ENCODE measurements at places on chromosomes 1 and 21.

DNA sequence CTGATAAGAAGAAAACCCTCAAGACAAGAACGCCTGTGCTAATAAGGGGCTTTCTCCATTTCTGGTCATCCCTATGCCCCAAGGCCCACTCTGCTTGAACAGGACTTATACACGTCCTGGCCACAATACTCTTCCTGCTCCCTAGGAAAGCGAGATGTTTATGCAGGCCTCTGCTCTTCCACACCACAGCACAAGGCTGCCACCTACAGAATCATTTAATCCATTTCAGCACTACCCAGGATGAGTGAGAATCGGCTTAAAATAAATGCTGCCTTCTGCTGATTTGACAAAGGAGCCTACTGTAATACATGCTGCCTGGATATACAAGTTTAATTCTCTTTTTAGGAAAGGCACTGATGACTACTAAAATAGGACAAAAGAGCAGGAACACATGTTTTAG, 29.4 kb downstream of the FRRS1 start:
- DNase-seq = peak; percentile 37

DNA sequence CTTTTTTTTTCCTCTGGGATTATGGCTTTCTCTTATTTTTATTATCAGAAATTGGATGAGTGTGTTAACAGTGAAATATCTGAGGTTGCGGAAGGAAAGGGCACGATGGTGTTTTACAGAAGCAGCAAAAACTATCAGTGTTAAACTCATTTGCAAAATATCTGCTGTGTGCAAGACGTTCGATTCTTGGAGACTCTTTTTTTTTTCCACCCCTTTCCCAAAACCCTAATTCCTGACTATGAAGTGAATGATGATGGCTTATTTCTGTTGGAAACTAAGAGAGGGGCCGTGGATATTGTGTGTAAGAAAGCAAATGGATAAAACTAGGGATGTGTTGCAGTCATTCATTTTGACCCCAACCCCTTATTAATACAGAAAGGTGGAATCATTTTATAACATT, 677 bp downstream of the NCAM2 start:
- DNase-seq = no peak

- no peak for DNase-seq
These were observed 71.8 kb upstream of the MACF1 start for GRCh38 chr1:39132505-39133339.

- peak; percentile 54 for DNase-seq
These were observed 71.7 kb upstream of the ETS2 start for GRCh38 chr21:38733972-38734546.

DNA sequence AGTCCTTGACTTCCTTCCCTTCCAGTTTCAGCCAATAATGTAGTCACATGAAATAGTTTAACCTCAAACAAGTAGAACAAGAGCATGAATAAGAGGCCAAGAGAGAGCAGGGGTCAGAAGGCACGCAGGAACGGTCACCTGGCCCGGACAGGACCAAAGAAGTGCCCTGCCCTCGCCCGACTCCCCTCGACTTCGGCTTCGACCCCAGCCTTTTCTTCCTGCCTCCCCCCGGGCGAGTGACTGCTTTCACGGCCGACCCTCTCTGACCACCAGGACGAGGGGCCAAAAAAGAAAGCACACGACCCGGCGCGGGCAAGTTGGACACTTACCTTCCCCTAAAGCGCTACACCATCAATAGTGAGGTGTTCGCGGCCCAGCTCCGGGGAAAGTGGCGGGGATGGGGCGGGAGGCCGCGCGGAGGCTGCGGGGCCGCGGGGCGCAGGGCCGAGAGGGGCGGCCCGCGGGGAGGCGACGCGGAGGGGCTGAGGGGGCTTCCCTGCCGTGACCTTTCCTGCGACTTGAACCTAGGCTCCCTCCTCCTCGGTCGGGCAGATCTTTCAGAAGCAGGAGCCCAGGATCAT, 519 bp downstream of the RERE start:
- DNase-seq = no peak

DNA sequence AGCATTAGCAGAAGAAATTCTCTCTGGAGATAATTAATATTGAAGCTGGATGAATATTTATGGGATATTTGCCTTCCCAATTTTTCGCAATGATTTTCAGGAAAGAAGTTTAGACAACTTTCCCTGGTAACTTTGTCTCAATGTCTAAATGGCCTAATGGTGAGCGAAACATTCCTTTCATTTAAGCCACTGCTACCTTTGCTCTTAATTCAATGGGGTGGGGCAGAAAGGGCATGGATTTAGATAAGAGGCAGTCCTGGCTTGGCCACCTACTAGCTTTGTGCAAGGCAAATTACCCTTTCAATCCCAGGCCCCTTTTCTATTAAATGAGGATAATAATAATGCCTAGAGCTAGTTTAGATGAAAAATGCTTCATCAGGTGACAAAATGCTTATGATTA, 27.1 kb upstream of the LYST start:
- no peak for DNase-seq

DNA sequence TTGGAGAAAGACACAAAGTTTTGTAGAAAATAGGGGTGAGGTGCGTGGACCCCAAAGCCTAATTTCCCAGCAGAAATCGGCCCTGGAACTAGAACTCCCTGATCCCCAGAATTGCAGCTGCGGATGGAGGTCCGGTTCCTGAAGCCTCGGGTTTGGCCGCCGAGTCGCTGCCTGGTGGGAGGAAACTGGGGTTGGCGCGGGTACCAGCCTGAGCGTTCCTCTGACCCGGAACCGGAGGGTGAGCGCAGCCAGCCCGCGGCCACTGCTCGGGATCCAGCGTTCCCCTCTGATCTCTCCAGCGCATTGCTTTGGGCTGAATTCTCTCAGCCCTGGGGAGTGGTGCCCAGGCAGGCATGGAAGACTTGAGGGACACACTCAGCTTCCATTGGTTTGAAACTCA, 1.6 kb downstream of the ST6GALNAC5 start:
- no peak for DNase-seq

- no peak for DNase-seq
These were observed 665.7 kb downstream of the ADGRL2 start for GRCh38 chr1:82466416-82466815.

- no peak for DNase-seq
These were observed 44.1 kb upstream of the DNAJC6 start for GRCh38 chr1:65265296-65265650.

DNA sequence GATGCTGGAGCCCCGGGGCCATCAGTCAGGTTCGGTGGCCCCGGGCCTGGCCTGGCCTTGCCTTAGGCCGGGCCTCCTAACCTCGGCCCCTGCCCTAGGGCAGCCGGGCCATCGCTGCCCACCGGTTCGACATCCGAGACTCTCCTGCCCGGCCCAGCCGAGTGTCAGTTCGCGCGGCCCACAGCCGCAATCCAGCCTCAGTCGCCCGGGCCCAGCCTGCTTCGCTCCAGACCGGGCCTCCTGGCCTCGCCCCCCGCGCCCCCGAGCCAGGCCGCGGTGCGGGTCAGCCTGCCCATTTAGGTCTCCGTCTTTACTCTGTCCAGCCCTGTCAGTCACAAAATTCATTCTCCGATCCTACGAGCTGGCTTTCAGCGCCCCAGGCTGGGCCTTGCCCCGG, 777 bp downstream of the LRRC41 start:
- no peak for DNase-seq

DNA sequence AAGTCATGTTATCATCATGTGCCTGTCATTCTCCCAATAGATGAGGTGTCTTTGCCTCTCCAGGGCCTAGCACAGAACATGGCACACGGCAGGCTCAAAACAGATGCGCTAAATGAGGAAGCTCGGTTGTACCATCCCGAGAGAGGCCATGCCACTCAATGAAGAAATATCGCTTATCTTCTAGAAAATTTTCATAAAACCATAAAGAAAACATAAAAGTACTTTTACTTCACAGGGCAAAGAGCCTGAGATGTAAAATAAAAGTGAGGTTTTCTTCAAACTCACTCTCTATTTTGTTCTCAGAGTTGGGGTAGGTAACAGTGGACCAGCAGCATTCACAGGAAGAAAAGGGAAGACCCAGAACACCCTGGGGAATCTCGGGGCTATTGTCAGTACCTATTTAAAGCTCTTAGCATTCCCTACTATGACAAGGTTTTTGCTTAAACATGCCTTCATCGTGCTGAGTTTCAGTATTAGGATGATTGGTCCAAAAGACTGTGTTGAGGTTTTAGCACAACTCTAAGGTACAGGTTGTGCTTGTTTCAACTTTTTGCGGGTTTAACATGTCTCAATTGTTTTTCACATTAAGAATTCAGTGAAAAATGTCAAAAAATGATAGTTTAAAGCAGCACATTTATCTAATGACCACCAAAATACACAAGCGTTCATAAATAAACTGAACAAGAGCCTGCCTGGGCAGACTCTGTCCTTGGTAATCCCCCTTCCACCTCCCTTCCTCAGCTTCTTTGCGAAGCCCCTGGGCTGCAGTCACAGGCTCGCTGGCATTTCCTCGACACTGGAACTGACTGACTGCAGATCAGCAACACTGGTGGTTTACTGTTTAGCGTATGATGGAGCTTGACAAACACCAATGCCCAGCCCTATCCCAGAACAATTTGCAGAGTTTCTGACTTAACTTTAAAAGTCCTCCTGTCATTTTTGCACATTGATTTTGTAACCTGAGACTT, 55.6 kb downstream of the COQ8A start:
- DNase-seq = no peak

GRCh38 chr21:44932408-44933181, 7.2 kb upstream of the SLX9 start:
- no peak for DNase-seq

- DNase-seq = no peak
These were observed 35.5 kb downstream of the CACHD1 start for GRCh38 chr1:64505232-64505943.

DNA sequence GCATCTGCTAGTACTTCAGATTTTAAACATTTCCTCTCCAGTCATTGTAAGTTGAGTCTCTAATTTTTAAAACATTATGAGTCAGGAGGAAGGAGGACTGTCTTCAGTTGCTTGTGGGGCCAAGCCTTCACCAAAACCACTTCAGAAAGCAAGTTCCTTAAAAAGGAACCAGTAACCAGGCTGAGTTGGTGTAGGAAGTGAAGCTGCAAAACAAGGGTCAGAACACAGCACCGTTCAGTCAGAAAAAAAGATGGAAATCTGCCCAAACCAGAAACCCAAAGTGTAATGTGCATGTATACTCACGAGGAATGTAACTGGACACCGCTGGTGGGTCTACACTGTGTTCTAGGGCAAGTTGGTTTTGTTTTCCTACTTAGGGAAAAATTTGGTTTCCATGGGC, 402.1 kb downstream of the SETD4 start:
- peak; percentile 59 for DNase-seq

DNA sequence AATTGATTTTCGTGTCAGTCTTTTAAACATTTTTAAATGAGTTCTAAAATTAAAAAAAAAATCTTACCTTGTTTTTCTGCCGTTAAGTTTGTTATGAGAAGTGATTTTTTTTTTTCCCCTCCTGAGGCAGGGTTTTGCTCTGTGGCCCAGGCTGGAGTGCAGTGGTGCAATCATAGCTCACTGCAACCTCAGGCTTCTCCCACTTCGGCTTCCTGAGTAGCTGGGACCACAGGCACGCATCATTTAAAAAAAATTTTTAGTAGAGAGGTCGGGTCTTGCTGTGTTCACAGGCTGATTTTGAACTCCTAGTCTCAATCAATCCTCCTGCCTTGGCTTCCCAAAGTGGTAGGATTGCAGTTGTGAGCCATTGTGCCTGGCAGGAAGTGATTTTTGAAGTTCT, 41.1 kb downstream of the MTR start:
- DNase-seq = no peak

DNA sequence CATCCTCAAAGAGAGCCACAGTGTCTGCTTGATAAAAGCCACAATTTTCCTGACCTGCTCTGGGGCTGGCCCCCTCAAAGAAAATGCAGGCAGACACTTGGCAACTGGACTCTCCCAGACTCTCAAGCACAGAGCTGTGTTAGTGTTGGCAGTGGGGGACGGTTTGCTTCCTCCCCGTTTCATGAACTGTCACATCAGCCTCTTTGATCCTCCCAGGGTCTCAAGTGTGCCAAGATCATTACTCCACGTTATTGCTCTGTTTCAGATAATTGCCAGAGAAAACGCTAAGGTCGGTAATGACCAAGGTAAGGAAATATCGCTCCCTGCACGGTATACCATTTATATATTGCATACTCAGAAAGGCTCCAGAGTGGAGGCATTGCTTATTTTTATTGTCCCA, 138.8 kb downstream of the NTMT2 start:
- DNase-seq = no peak

- DNase-seq = peak; percentile 85
These were observed 17.5 kb downstream of the SLC26A9 start for GRCh38 chr1:205925736-205926135.
